ENCODE measurements at places on chromosomes 6 and 20.
A peak's percentile ranks its signal among the peaks of the same experiment; 100 is the strongest.

DNA sequence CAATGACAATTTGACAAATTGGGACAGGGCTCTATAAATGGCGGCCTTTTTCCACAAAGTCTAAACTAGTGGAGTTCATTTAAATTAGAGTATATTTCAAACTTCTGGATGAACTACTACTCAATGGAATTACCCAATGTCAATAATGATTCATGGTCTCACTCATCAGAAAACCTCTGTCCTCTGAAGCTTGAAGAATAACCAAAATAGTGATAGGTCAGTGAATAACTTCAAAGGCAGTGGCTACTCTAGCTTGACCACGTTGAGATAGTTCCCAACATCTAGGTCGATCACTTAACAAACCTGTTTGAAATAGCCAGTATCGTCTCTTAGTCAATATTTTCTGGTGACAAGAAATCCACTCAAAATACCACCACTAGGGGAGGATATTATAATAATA, 197.6 kb downstream of the HDGFL1 start:
- DNase-seq = no peak

DNA sequence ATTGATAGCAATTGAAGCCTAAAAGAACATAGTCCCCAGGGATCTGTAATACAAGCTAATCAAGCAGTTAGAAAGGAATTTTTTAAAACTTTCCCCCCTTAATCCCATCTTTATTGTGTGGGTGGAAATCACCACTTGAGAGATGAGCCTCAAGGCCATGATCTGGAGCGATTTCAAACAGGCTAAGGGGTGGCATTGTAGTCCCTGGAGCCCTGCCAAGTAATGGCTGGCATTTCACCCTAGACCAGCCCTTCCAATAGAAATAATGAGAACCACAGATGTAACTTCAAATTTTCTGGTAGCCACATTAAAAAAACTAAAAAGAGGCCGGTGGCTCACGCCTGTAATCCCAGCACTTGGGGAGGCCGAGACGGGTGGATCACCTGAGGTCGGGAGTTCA, 46.9 kb downstream of the PRDM1 start:
- no peak for DNase-seq

DNA sequence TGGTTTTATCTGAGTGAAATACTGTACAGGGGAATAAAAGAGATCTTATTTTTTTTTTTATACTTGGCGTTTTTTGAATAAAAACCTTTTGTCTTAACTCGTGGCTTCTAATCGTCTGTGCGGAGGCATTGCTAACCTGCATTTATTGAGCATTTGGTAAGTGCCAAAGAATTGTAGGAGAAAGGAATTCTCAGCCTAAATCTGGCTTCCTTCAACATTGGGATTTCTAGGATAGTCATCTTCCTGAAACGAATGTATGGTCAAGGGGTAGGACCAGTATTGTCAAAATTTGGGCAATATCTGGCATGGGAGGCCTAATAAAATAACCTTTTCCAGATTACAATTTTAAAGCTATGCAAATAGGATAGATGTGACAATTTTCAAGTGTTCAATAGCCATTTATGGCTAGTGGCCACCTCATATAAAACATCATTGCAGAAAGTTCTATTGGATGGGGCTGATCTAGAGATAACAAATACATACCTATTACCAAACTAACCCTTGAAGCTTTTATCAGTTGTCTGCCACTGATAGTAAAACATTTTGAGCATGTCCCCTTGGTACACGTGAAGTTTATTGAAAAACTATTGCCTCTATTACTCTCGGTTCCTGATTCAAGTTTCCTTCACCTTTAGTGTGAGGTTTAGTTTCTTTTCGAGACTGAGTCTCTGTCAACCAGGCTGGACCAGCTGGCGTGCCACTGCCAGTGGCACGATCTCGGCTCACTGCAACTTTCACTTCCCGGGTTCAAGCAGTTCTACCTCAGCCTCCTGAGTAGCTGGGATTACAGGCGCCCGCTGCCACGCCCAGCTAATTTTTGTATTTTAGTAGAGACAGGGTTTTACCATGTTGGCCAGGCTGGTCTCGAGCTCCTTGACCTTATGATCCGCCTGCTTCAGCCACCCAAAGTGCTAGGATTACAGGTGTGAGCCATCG, 5.6 kb downstream of the PIM1 start:
- no peak for DNase-seq

DNA sequence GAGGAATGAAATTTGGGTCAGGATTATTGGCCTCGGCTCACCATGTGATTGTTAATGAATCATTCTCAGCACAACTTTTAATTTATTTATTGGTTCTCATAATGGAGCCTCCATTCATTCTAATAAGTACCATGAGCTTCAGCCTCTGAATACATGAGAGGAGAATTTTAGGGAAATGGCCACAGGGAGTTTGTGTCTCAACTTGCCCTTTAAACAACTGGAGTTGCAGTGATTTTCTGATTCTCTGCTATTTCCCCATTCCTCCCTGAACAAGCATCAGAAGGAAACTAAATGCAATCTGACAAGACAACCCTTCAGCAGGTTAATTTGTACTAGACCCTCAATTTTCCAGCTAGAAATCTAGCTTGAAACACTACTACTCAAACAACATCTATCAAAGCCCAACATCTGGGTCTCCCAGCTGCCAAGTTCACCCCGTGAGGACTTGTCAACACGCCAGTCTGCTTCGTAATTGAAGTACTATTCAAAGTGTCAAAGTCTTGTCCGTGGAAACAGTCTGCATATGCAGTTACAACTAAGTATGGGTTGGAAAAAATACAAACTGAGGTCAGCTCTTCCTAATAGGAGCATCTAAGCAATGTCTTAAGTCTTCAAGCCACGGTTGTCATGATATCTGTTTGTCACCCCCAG, 235.4 kb downstream of the CDH4 start:
- DNase-seq = no peak

DNA sequence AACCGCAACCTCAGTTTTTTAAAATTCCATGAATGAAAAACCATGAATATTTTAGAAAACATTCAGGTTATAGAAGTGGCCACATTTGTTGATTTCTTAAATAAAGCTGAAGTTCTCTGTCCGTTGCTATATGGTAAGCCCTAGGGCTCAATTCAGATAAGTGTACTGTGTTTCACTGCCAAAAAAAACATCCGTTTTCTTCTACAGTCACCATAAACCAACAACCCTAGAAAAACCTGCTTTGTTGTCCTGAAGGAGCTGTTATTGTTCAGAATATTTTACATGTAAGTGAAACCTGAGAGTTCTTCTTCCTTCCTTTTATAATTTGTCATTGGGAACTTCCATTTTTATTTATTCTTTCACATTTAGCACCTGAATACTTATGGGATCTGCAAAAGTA, 274.1 kb downstream of the TFAP2A start:
- DNase-seq = no peak

DNA sequence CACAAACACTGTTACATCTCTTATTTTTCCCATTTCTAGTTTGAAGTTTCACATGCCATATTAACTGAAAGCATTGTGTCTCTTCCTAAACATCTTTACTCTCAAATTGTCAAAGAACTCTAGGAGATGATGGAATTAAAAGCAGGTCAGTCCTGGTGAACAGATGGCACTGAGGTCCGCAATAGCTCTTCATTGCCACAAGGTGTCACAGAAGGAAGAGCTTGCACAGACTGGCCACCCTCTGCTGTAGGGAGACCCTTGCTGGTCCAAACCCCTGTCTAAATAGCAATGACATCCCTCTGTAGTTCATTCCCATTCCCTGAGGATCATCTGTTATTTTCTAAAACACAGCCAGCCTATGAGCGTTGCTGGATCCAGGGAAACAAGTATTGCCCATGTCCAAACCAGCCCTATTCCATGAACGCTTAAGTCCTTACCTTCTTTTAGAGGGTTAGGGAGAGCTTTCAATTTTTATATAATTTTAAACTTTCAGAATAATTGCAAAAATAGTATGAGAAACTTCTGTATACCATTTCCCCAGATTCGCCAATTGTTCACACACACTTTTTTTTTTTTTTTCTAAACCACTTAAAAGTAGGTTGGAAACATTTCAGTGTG, 10.1 kb upstream of the HDAC2 start:
- peak; percentile 60 for DNase-seq

DNA sequence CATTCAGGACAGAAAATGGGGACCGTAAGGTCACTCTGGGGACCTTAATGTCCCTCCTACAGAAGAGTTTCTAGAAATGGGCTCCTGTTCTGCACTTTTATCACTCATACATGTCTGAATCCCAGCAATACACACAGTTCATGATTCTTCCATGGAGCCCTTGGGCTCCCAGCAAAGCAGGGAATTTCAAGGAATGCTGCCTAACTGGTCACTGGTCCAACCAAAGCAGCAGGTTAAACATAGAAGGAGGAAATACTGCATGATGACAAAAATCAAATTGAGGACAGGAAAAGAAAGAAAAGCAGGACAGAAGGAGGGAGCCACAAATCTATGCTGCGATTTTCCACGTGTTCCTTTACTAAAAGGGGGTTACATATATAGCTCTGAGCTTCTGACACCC, 300.2 kb downstream of the PTPRT start:
- no peak for DNase-seq

DNA sequence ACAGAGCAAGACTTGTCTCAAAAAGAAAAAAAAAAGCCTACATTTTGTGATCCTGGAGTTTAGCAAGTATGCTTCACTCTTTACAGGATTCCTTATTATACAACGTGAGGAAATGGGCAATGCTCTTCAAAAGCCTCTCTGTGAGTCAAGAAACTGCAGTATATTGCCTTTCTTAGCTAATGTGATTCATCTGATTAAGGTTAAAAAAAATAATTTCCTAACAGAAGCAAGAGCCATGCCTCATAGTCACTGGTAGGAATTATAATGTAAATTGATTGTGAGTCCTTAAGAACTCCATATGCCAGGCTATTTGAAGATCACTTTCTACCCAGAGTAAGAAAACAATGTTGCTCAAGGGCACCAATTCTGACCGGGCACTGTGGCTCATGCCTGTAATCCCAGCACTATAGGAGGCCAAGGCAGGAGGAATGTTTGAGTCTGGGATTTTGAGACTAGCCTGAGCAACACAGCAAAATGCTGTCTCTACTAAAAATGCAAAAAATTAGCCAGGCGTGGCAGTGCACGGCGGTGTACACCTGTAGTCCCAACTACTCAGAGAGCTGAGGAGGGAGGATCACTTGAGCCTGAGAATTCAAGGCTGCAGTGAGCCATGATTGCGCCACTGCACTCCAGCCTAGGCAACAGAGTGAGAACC, 43.3 kb downstream of the SLC26A8 start:
- DNase-seq = no peak

DNA sequence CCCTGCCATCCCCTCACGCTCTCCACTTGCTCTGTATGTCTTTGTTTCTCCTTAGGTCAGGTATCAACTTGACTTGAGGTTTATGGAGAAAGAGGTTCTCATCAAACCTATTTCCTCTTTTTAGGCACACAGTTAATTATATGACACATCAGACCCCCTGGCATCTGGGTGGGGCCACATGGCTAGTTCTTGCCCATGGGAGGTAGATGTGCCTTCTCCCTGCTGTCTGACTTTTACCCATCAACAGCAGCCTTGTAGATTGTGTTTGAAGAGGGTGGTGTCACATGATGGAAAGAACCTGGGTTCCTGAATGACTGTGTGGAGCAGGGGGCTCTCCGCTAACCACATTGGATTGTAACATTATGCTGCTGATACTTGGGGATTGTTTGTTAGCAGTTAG, 7.2 kb upstream of the UQCC2 start:
- DNase-seq = no peak

Data from AML-193 (cell line).